GM18507 (cell line): ENCODE measurements at places on chromosomes 3 and 15.

GRCh38 chr15:88654430-88655102 is 15.8 kb downstream of the ISG20 start:
- DNase-seq = no peak

GRCh38 chr15:60525341-60526039 is 46.5 kb upstream of the ICE2 start:
- no peak for DNase-seq

- no peak for DNase-seq
Observed at GRCh38 chr3:37902674-37903073, 41.0 kb downstream of the CTDSPL start.

DNA sequence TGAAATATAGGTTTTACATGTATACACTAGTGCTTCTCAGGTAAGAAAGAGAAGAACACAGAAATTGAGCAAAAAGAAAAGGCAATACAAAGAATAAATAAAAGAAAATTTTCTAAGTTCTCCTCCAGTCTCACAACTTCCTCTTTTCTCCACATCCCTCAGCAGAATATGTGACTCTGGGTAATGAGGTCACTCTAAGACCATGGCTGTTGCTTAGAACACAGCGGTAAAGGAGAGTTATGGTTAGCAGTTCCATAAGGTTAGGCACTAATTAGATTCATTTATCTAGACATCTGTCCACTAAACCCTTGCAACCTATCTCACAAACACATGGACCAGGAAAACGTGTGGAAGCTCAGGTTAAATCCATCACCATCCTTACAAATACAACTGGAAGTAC is 47.9 kb downstream of the IGSF11 start:
- DNase-seq = no peak

GRCh38 chr3:100972301-100972844 is 20.8 kb downstream of the ABI3BP start:
- DNase-seq = no peak

DNA sequence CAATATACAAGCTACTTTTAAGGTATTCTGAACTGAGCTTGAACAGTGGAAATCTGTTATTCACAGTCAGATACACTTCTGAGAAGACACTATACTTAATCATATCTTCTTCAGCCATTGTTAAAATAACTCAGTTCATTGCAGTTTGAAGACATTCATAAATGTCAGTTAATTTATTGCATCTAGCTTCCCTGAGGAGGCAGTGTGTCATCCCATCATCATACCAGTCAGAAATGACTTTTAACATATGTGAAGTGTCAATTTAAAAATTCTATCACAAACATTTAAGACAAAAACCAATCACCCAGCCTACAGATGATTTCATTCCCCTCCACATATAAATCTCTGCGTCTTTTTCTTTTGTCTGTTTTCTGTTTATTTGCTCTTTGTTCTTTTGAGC is 7.5 kb downstream of the TMEM207 start:
- DNase-seq = no peak

DNA sequence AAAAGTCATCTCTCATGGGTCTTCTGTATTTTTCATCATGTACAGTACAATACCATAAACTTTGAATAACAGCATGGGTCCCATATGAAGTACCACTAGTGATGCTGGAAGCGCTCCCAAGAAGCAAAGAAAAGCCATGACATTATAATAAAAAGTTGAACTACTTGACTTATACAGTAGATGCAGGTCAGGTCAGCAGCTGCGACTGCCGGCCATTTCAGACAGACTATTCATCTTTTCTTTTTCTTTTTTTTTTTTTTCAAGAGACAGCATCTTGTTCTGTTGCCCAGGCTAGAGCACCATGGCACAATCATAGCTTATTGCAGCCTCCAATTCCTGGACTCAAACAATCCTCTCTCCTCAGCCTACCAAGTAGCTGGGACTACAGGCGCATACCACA is 10.2 kb downstream of the RAF1 start:
- no peak for DNase-seq

GRCh38 chr3:63519426-63519825 is 133.0 kb upstream of the SNTN start:
- no peak for DNase-seq

- no peak for DNase-seq
Observed at GRCh38 chr15:74983725-74984231, 11.6 kb upstream of the SCAMP5 start.

DNA sequence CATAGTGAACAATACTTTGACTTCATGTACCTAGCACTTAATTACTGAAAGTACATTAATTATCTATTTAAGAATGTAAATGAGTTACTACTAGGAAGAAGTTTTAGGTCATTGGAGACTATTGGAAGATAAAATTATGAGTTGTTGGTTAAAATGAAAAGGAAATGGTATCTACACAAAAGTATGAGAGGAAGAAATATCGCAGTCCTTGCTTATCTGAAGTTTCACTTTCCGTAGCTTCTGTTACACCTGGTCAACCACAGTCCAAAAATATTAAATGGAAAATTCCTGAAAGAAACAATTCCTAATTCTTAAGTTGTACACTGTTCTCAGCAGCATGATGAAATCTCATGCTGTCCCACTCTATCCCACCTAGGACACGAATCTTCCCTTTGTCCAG is 57.8 kb downstream of the HACD2 start:
- no peak for DNase-seq
